ENCODE measurements at places on chromosomes 7 and 10.

DNA sequence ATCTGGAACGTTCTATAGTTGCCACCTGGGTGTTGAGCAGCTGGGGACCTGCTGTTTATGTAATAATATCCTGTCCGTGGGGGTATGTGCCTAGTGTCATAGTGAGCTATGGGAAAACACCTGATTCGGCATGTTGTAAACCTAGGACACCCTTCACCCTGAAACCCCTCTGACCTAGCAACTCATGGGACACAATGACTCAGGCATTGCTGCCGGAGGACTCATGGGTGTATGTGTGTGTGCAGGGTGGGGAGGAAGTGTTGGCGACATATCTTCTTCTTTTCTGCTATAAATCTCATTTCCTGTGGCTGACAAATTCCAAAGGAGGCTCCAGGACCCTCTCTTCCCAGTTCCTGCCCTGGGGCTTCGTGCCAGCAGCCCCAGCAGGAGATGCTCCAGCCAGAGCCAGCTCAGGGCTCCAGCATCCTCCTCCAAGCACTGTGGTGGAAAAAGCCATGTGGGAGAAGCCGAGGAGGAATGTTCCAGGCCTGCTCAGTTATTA is 77.0 kb upstream of the PODXL start:
- DNase-seq: peak; percentile 54

DNA sequence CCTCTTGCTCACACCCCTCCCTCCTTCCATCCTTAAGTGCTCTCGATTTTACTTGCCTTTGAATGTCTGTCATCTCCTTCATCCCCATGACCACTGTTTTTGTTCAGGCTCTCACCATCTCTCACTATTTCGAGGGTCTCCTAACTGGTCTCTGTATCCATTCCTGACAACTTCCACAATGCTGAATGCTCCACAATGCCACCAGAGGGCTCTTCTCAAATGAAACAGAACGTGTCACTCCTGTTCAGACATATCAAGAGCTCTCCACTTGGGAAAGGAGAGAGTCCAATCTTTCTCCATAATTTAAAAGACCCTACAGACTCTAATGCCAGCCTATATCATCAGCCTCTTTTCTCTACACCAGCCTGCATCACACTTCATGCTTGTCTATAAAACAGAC is 9.0 kb upstream of the SLC13A1 start:
- DNase-seq: peak; percentile 46

DNA sequence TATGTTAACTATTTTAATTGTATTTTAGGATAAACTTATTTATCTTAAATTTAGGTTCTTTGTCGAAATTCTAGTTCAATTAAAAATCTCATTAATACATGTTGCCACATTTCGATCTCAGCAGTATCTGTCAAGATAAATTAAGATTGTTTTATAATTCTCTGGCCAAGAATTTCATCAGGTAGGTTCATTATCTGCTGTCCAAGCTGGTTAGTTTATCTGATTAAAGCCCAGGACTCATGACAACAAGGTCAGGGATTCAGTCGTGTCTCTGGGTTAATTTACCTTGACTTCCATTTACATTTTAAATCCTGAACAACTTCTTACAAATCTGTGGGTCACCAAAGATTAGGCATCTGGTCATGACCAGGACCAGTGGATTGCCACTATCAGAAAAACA is 7.6 kb downstream of the STEAP4 start:
- DNase-seq: no peak

DNA sequence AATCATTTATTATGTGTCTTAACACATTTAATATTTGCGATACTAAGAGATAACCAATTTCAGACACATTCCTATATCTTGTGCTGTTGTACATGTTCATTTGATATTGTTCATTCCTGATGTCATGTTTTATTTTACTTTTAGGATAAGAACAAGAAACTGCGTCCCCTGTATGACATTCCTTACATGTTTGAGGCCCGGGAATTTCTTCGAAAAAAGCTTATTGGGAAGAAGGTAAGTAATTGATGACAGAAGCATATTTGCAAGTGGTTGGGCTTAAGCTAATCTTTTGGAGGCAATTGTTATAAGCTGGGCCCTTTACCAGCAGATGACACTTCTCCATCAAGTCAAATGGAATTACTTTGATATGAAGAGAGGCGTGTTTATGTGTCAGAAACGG is 155.3 kb downstream of the SND1 start:
- DNase-seq: no peak
